ENCODE measurements at places on chromosomes 11 and 22. TPM values are rescaled to one million over a fixed set of nuclear protein-coding genes. Genes with fewer than 3 reads are reported as not detected.

DNA sequence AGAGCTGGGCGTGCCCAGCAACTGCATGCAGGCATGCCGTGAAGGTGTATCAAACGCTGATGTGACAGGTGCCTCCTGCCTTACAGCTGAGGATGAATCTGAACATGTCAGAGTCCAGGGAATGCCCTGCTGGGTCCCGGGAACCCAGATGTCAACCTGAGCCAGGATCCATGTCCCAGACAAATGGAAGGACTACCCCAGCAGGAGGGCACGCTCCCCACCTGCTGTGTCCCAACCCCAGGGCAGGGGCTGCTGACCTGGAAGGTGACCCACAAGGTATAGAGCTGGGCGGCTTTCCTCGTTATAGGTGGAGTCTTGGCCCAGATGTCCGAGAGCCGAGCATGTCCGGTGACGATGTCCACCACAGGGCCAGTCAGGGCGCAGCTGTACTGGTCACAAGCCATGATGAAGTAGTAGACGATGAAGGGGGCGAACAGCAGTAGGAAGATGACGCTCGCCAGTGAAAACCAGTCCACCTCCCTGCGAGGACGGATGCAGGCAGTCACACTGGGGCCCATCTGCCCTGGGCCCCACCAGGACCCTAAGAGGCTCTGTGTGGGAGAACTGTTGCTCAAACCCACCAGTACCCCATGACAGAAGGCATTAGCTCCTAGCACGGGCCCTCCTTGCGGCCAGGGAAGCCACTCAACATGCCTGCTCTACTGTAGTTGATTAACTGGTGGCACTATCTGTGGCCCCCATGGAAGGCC lies 4.3 kb downstream of the DHCR7 start:
- no peak overlapping the region for H3K4me3 ChIP-seq
- H3K36me3 ChIP-seq, result peaks cover 43% of the 10 kb centered on the region
- no peaks in the 10 kb centered on the region for H3K27me3 ChIP-seq
- peaks cover 11% of the 10 kb centered on the region for H3K4me1 ChIP-seq
- no peak overlapping the region for H3K27ac ChIP-seq

DNA sequence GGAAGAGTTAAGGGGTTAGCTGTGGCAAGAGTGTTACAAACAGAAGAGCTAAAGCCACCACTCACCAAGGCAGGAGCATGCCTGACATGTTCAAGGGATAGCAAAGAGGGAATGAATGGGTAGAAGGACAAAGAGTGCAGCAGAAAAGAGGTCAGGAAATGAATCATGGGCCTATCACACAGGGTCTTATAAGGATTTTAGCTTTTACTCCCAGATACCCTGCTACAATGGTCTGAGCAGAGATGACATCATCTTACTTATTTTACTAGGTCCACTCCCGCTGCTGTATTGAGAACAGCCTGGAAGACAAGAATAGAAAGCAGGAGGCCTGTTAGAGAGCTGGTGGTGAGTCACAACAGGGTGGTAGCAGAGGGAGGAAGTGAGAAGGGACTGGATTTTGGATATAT lies 9.8 kb downstream of the TRAF6 start:
- DNase-seq, result no peak
- H3K27ac ChIP-seq, result no peak overlapping the region
- no peaks in the 10 kb centered on the region for H3K27me3 ChIP-seq
- H3K4me3 ChIP-seq, result no peak overlapping the region

GRCh38 chr11:95835768-95836488 lies 45.6 kb downstream of the CEP57 start:
- H3K4me1 ChIP-seq, result no peaks in the 10 kb centered on the region
- no peaks in the 10 kb centered on the region for H3K27me3 ChIP-seq
- DNase-seq, result peak; percentile 56
- peaks cover 93% of the 10 kb centered on the region for H3K36me3 ChIP-seq
- H3K4me3 ChIP-seq, result no peak overlapping the region
- no peak overlapping the region for H3K27ac ChIP-seq

DNA sequence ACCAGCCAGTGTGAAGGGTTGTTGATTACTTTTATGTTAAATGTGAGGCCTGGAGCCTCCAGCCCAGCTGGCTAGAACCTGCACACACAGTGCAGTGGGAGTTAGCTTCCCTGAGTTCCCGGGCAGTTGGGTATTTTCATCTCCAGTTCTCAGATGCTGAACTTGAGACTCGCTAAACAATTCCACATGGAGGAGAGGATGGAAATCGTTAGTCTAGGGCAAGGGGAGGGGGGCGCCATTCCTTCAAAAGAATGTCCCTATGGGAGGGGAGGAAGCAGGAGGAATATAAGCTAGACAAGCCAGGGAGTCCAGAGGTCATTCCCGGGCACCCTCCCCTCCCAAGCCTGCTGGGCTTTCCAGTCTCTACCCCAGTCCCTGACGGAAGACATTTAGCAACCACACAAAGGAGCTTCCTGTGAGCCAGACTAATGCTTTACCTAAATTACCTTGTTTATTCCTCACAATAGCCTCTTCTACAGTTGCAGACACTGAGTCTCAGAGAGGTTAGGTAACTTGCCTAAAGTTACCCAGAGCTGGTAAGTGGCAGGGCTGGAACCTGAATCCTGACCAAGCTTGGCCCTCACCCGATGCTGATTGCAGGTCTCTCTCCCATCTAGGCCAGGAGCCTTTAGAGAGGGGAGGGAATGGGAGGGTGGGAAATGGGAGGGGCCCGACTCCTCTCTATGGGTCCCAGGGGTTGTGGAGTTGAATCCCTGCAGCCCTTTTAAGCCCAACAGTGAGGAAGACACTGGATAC lies 1.9 kb upstream of the TSKU start:
- peaks cover 8% of the 10 kb centered on the region for H3K27me3 ChIP-seq
- no peak overlapping the region for H3K27ac ChIP-seq
- H3K36me3 ChIP-seq, result no peaks in the 10 kb centered on the region
- H3K4me1 ChIP-seq, result peaks cover 43% of the 10 kb centered on the region

DNA sequence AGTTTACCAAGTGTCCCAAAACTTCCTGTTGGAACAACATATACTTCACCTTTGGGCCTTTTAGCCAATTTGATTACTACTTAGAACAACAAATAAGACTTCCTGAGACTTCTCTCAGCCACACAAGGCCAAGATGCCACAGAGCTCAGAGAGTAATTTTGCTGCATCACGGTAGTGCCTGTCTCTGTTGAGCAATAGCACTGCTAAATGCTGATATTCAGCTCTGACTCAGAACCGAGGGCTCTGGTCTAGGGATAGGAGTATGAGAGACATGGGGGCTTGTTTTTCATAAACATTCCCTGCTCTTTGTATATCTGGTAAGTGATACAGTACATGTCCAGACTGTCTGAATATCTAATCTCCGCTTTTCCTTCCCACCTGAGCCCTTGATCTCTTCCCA lies 260.4 kb upstream of the ARHGAP20 start:
- no peak overlapping the region for H3K27ac ChIP-seq
- H3K27me3 ChIP-seq, result no peaks in the 10 kb centered on the region
- H3K4me1 ChIP-seq, result no peaks in the 10 kb centered on the region
- DNase-seq, result no peak
- no peak overlapping the region for H3K4me3 ChIP-seq
- H3K36me3 ChIP-seq, result no peaks in the 10 kb centered on the region

DNA sequence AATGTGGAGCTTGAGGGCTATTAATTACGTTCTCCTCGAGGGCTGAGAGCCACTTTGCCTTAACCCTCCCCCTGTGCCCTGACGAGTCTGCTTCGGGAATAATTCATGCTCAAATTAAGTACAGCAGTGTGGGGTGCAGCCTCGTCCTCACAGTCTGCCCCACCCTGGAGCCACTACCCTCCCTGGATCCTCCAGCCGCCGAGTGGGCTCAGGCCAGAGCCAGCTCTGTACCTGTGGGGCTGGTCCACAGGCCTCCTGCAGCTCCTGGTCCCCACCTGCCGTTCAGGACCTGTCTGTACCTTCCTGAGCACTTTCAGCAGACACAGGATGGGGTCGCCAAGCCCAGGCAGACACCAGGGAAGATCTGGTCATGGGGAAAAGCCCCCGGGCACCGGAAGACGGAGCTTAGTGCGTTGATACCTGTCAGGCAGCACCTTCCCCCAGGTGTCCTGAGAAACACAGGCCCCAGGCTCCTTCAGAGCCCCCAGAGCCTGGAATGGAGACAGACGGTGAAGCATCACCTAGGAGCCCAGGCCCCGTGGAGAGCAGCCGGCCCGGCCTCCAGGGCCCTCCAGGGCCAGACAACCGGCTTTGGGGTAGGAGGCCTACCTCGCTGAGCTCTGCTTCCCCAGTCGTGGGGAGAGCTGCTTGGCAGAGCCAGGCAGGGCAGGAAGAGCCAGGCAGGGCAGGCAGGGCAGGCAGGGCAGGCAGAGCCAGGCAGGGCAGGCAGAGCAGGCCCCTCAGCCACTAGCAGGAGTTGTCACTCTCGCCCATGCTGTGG lies 9.7 kb downstream of the TSPAN32 start:
- no peaks in the 10 kb centered on the region for H3K27me3 ChIP-seq
- no peak overlapping the region for H3K4me3 ChIP-seq
- peaks cover 37% of the 10 kb centered on the region for H3K4me1 ChIP-seq
- DNase-seq, result no peak
- H3K27ac ChIP-seq, result no peak overlapping the region

GRCh38 chr11:102121329-102121728 lies 11.1 kb downstream of the YAP1 start:
- no peak overlapping the region for H3K4me3 ChIP-seq
- H3K27ac ChIP-seq, result no peak overlapping the region
- H3K27me3 ChIP-seq, result no peaks in the 10 kb centered on the region
- H3K36me3 ChIP-seq, result no peaks in the 10 kb centered on the region
- no peak for DNase-seq

DNA sequence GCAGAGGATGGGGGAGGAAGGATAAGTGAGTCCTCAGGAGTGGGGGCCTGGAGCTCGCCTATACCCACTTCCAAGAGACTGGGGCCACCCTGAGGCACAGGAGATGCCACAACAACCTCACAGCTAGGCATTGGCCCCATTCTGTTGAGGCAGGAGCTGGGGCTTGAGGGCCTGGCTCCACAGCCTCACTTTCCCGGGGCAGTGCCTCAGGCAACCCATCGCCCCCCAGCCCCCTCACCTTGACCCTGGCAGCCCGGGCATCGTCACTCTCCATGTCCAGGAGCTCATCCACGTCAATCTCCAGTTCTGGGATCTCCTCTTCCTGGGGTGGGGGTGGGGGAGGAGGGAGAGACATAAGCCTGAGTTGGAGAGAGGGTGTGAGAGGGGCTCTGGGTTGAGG lies 1.8 kb downstream of the PPP1R14B start:
- peak overlapping the region; percentile 76 for H3K4me3 ChIP-seq
- H3K27ac ChIP-seq, result peak overlapping the region; percentile 72
- H3K27me3 ChIP-seq, result no peaks in the 10 kb centered on the region
- peaks cover 42% of the 10 kb centered on the region for H3K4me1 ChIP-seq
- H3K36me3 ChIP-seq, result peaks cover 13% of the 10 kb centered on the region

DNA sequence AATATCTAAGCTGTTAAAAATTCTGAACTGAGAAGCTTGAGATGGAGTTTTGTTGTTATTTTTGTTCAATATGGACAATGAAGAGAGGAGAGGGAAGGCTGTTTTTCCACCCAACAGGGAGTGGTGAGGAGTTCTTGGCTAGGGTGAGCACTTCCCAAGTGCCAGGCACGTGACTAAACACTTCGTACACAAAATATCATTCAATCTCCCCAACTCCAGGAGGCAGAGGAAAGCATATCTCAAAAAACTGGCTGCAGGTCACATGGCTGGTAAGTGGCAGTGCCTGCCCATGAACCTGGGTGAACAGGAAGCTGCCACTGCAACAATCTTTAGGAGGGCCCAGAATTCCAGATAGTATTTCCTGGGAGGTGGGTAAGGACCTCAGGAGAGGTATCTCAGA lies 11.6 kb downstream of the ELF5 start:
- DNase-seq, result no peak
- H3K27ac ChIP-seq, result peak overlapping the region; percentile 72
- no peaks in the 10 kb centered on the region for H3K36me3 ChIP-seq

GRCh38 chr11:102223859-102224258 lies 93.4 kb upstream of the BIRC3 start:
- no peak for DNase-seq
- H3K27ac ChIP-seq, result no peak overlapping the region
- peaks cover 8% of the 10 kb centered on the region for H3K4me1 ChIP-seq
- H3K27me3 ChIP-seq, result no peaks in the 10 kb centered on the region
- H3K4me3 ChIP-seq, result no peak overlapping the region

DNA sequence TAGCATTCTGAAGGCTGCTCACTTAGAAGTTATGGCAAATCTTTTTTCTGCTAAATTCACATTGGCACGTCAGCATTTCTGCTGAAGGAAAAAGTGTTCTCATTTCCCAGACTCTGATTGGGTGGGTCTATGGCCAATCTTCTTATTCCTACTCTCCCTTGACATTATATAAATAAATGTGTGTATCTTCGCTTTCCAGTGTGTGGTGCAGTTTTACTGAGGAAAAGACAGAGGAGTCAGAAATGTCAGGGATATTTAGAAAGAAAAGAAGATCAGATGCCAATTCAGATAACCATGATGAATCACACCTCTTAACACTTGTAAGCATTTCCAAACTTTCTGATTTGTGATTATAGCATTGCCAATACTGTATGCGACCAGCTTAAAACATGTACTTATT lies 3.2 kb upstream of the BDNF start:
- peaks cover 30% of the 10 kb centered on the region for H3K4me1 ChIP-seq
- no peak overlapping the region for H3K4me3 ChIP-seq
- no peak overlapping the region for H3K27ac ChIP-seq
- peaks cover 45% of the 10 kb centered on the region for H3K27me3 ChIP-seq
- DNase-seq, result no peak

The VPREB1 gene
- not detected for total RNA-seq

The PRAME gene
- not detected for total RNA-seq

GRCh38 chr11:14342906-14343305 lies 16.1 kb downstream of the RRAS2 start:
- H3K36me3 ChIP-seq, result no peaks in the 10 kb centered on the region
- no peak overlapping the region for H3K4me3 ChIP-seq
- no peak for DNase-seq
- no peak overlapping the region for H3K27ac ChIP-seq
- H3K4me1 ChIP-seq, result peaks cover 9% of the 10 kb centered on the region

GRCh38 chr11:31646216-31646615 lies 136.6 kb downstream of the ELP4 start:
- no peaks in the 10 kb centered on the region for H3K27me3 ChIP-seq
- no peaks in the 10 kb centered on the region for H3K4me1 ChIP-seq
- no peak overlapping the region for H3K27ac ChIP-seq
- no peaks in the 10 kb centered on the region for H3K36me3 ChIP-seq
- DNase-seq, result no peak
- H3K4me3 ChIP-seq, result no peak overlapping the region

GRCh38 chr11:19243143-19243542 lies 2.4 kb upstream of the E2F8 start:
- H3K27ac ChIP-seq, result no peak overlapping the region
- H3K4me1 ChIP-seq, result peaks cover 34% of the 10 kb centered on the region
- peaks cover 43% of the 10 kb centered on the region for H3K27me3 ChIP-seq
- no peaks in the 10 kb centered on the region for H3K36me3 ChIP-seq
- no peak overlapping the region for H3K4me3 ChIP-seq
- no peak for DNase-seq

The GATD1 gene
- total RNA-seq, result 46.7 TPM

- no peaks in the 10 kb centered on the region for H3K4me1 ChIP-seq
- H3K4me3 ChIP-seq, result no peak overlapping the region
- no peaks in the 10 kb centered on the region for H3K36me3 ChIP-seq
- H3K27ac ChIP-seq, result no peak overlapping the region
- peaks cover 6% of the 10 kb centered on the region for H3K27me3 ChIP-seq
Measured at GRCh38 chr22:33028234-33028633, 29.9 kb downstream of the SYN3 start.

GRCh38 chr11:6300325-6300724 lies 20.0 kb downstream of the CAVIN3 start:
- H3K36me3 ChIP-seq, result no peaks in the 10 kb centered on the region
- H3K27me3 ChIP-seq, result no peaks in the 10 kb centered on the region
- H3K4me1 ChIP-seq, result no peaks in the 10 kb centered on the region
- no peak for DNase-seq

GRCh38 chr22:20179455-20180244 lies 28.8 kb upstream of the CCDC188 start:
- H3K27me3 ChIP-seq, result peaks cover under 1% of the 10 kb centered on the region
- no peak overlapping the region for H3K4me3 ChIP-seq
- H3K27ac ChIP-seq, result no peak overlapping the region
- no peak for DNase-seq

All from lower lobe of right lung (tissue), 2 donors.